ENCODE measurements at places on chromosomes 12 and 14.

DNA sequence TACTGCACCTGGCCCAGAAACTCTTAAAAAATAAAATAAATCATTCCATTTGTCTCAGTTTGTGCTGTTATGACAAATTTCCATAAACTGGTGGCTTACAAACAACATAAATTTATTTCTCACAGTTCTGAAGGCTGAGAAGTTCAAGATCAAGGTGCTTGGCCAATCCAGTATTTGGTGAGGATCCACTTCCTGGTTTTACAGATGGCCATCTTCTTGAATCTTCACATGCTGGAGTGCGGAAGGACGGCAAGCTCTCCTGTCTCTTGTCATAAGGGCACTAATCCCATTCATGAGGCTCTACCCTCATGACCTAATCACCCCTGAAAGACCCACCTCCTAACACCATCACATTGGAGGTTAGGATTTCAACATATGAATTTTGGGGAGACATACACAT lies 29.9 kb upstream of the MYBPC1 start:
- DNase-seq = no peak

- no peak for DNase-seq
Observed at GRCh38 chr12:31877884-31878283, 81.3 kb upstream of the RESF1 start.

DNA sequence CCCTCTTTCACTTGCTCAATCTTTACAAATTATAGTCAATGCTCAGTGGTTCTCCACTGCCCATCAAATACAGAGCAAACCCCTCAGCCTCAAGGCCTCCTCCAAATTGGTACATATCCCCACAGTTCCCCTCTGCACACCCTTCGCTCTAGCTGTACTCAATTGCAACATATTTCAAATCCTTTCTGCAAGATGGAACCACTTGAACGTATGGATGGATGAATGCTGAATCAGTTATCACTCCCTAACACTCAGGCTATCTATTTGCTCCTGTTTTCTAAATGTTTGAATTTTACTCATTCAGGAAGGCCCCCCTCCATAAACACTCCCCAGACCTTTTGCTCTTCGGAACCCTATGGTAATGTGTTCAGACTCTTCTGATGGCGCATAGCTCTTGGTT lies 24.5 kb downstream of the ATG14 start:
- no peak for DNase-seq

DNA sequence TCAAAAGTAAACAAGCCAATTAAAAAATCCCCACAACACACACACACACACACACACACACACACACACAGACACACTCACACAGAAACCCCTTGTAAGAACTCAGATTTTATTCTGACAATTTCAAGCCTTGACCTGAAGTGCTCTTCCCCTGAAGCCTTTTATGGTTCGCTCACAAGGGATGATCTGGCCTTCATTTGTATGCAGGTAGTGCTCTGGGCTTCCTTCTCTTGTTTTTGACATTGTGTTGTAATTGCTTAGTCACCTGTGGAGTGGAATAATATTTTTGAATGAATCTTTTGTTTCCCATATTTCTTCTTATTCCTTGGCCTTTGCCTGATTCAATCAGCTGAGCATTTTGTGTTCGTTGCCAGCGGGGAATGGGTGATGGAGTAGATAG lies 83.3 kb upstream of the CSRP2 start:
- DNase-seq = no peak

- DNase-seq = no peak
Observed at GRCh38 chr14:96269359-96269710, 13.3 kb downstream of the BDKRB1 start.

Data from stimulated activated CD8-positive, alpha-beta memory T cell treated with anti-CD3 and anti-CD28 coated beads, Interleukin-4, amount 100 ng/mL, for 4 hours (primary cell).